ENCODE measurements at places on chromosomes 7 and 10.
A peak's percentile ranks its signal among the peaks of the same experiment; 100 is the strongest.

DNA sequence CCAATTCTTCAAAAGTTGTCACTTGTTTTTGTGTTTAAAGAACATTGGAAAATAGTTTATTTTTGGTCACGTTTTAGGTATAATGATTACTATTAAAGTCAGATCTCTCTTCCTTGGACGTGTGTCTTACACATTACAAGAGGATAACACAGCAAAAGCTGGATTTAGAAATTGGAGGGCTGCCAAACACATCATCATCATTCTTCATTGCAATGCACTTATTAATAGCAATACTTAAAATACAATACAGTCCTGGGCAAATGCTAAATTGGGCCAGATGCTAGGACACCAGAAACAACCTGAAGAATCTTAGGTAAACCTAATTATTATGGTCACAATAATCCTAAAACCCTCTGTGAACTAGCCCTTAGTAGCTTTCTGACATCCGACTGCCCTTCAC is 303.6 kb downstream of the DGKB start:
- no peak for DNase-seq

DNA sequence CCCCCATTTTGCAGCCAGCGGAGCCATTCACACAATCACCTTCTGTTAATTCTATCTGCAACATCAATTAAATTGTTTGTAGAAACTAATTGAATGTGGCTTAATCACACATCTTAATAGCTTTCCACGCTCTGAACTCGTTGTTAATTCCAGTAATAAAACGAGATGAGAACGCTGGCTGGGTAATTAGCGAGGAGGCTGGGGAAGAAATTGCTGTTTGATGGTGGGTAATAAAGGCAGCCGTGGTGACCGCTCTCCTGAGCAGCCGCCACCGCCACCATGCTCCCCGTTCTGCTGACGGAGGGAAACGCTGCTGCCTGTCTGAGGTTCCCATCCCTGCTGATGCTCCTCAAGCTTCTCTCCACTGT is 36.3 kb downstream of the GBX1 start:
- no peak for DNase-seq

GRCh38 chr7:7620236-7620635 is 20.3 kb upstream of the UMAD1 start:
- DNase-seq, result no peak

GRCh38 chr10:59709395-59710125 is at the start of gene SLC16A9:
SLC16A9 (minus strand) TSS chr10:59709850; CDS start chr10:59684291, 25,559 bp downstream.
- DNase-seq, result peak; percentile 89

GRCh38 chr7:39560408-39560807 is 5.8 kb upstream of the YAE1 start:
- DNase-seq, result no peak

DNA sequence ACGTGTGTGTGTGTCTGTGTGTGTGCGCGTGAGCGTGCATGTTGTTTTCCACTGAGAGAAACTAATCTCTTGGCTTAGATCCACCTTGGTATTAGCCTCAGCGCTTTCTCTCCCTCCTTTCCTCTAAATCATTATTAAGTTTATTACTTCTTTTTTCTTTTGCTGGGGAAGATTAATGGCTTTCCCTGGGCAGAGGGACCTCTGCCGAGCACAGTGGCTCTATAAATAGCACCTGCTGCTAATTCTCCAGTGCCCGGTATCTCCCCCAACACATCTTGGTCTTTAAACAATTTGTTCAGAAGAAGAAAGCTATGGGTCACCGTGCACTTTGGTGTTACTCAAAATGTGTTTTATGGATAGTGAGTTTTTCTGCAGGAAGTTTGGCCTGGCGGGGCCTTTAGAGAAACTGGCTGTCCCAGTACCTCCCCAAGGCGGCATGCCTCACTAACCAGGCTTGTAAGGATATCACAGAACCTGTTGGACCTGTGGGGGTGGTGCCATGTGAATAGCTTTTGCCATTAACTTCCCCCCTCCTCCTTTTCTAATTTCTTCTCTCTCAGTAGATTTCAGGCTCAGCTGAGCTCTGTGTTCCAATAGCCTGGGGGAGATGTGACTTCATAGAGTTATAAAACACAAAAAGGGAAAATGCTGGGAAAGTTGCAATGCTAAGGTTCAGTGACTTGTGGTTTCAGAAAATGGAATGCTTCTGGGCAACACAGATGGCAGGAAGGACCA is 70.1 kb upstream of the RAB11FIP2 start:
- DNase-seq, result peak; percentile 41

GRCh38 chr7:46725136-46725535 is 804.1 kb upstream of the IGFBP3 start:
- no peak for DNase-seq

DNA sequence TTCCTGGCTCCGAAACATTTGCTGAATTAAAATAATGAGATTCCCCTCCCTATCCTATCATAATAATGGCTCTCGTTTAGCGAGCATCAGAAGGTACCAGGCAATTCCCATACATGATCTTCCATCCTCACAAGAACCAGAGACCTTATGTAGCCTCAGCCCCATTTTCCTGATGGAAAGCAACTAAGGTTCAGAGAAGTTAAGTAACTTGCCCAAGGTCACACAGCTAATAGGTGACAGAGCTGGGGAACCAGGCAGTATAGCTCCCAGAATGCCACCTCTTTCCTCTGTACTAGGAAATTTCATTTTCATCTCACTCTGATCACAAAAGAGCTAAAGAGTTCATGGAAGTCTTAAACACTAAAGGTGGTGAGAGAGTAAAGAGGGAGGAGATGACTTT is 2.4 kb downstream of the SLIT1 start:
- no peak for DNase-seq

DNA sequence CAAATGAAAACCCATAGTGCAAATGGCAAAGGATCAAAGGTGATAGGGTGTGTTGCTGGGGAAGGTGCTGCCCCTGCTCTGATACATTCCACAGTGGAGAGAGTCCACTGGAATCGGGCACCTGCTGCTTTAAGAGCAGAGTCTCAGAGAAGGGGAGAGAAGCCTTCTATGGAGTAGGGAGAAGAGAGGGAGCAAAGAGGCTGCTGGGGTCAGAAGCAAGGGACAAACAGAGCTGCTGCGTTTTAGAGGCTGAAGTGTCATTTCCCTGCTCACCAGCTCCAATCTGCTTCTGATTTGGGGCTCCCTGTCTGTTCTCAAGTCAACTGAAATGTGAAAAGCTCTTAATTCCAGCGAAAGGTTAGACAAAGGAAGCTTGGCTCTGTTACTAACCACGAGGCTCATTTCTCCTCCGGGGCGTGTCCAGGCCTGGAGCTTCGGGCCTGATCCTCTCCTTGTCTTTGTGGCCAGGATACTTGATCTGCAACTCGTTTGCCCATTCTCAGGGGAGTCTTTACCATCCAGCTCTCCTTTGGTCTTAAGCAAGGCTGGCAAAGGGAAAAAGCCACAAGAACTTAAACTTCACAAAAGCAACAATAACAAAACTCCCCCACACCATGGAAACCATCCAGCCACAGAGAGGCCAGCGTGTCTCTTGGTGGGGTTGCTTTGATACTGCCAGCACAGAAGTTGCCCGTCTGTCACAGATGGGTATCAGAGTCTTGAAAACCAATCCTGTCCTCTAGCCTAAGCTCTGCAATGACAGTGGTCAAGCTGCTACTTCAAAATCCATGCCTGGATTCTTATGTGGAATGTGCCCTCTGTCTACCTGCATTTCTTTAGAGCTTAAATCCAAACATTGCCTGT is 692.6 kb downstream of the SUGCT start:
- no peak for DNase-seq

DNA sequence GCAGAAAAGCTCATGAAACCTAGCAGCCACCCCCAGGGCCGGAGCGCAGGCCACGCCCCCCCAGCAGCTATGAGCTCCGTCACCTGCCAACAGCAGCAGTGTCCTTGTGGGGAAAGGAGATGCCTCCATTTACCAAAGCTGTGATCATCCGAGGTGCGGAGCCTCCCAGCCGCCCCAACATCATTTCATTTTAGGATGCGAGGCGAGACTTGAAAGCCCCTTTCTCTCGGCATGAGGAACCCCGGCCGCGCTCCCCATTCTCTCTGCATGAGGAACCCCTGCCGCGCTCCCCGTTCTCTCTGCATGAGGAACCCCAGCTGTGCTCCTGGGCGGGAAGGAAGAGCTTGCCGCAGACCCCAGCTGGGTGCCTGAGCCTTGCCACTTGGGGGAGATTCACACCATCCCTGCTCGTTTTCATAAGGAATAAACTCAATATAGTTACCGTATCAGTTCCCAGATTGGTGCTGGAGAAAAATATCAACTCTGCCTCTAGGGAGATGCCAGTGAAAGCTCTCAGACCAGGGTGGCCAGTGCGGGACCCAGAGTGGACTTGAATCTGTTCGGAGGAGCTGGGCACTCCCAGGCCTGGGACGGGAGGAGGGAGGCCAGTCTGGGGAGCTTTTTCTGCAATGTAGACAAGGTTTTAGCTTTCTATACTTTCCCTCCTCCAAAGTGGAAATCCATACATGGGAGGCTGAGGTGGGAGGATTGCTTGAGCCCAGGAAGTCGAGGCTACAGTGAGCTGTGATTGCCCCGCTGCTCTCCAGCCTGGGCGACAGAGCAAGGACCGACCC is 35.0 kb downstream of the JAKMIP3 start:
- DNase-seq, result no peak

DNA sequence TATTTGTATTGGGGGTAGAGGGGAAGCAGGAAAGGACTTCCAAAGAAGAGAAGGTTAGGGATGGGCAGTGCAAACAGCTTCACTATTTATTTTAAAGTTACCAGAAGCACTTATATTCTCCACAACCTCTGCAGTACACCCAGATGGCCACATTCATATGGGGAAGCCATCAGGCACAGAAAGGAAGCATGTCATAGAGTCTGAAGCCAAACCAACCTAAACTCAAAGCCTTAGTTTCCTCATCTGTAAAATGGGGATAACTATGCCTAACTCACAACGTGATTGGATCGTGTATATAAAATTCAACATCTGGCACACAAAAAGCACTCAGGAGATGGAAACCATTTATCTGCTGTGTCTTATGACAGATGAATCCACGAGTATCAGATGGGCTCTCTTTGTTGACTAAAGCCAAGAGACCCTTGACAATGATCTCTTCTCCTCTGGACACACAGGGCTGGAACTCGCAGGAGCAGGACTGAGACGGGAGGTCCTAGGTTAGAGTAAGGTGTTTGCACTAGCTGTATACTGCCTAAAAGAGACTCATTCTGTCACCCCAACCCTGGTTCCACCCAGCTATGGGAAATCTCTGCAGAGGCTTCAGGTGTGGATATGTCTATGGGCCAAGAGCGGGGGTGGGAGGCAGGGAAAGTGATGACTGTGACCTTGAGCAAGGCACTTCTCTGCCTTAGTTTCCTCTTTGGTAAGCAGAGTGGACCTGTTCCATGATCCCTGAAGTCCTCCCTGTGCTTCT is 1.8 kb downstream of the KIAA1549 start:
- DNase-seq, result no peak

DNA sequence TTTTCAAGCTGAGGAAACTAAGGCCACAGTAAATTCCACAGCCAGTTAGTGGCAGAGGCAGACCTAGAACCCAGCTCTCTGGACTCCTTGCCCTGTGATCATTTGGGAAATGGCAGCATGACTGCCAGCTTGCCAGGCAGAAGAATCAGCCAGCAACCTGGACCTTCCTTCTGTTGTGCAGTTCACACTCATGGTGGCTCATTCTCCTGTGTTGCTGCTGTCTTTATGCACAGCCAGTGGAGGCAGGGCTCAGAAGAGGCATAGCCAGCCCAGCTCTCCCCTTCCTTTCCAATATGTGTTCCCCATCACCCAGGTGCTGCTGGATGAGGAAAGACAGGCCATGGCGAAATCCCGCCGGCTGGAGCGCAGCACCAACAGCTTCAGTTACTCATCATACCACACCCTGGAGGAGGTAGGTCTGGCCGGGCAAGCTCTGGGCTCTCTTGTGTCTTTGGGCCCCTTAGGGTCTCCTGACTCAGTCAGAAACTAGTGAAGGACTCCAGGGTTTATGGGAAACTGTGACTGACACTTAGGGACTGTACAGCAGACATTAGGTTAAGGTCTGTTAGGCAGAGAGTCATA is 14.8 kb downstream of the CPA5 start:
- DNase-seq, result no peak

- DNase-seq, result no peak
Measured at GRCh38 chr10:5741276-5741675, 56.6 kb downstream of the TASOR2 start.

Measured in iPS-NIHi11 (cell line).